ENCODE measurements at places on chromosomes 11 and 22. TPM values are rescaled to one million over a fixed set of nuclear protein-coding genes. Genes with fewer than 3 reads are reported as not detected.

The TSSK2 gene
- total RNA-seq: not detected

The WEE1 gene
- 83.7 TPM for total RNA-seq

The MYOD1 gene
- 0.62 TPM for total RNA-seq

The SEPTIN3 gene
- total RNA-seq: 129 TPM

The CECR2 gene
- 7.4 TPM for total RNA-seq

The OR10A6 gene
- 0.46 TPM for total RNA-seq

The MS4A6A gene
- 0.14 TPM for total RNA-seq

The ZNF195 gene
- 46.7 TPM for total RNA-seq

The NDUFC2 gene
- 389 TPM for total RNA-seq

The CASP5 gene
- total RNA-seq: not detected
